Adrenal gland (tissue), 19 donors: ENCODE measurements at places on chromosomes 7 and 10. TPM values are rescaled to one million over a fixed set of nuclear protein-coding genes. Genes with fewer than 3 reads are reported as not detected.

NDUFA5 gene
- 108 TPM for total RNA-seq

CCDC3 gene
- total RNA-seq = 8.5 TPM

HILPDA gene
- 6.9 TPM for total RNA-seq

AOAH gene
- 16.8 TPM for total RNA-seq

SPDYE16 gene
- total RNA-seq = 0.57 TPM

TLL2 gene
- not detected for total RNA-seq

ZNF365 gene
- total RNA-seq = not detected

SCIN gene
- 0.12 TPM for total RNA-seq

ZNF789 gene
- total RNA-seq = 6.7 TPM

- DNase-seq = no peak
These were observed 9.5 kb upstream of the REPIN1 start for GRCh38 chr7:150358988-150359621.

DNA sequence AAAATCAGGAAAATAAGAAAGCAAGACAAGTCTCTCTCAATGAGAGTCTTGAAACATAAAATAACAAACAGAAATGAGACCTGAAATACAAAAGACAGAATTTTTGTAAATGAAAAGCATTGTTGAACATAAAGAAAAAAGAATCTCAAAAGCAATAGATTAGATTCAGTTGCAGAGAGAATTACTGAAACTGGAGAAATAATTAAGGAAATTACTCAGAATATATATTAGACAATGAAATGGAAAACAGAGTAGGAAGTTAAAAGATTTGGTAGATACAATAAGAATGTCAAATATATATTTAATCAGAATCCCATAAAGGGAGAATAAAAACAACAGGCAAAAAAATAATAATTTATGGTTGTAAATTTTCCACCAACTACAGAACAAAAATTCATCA is 308.3 kb downstream of the CRPPA start:
- no peak for DNase-seq

DNA sequence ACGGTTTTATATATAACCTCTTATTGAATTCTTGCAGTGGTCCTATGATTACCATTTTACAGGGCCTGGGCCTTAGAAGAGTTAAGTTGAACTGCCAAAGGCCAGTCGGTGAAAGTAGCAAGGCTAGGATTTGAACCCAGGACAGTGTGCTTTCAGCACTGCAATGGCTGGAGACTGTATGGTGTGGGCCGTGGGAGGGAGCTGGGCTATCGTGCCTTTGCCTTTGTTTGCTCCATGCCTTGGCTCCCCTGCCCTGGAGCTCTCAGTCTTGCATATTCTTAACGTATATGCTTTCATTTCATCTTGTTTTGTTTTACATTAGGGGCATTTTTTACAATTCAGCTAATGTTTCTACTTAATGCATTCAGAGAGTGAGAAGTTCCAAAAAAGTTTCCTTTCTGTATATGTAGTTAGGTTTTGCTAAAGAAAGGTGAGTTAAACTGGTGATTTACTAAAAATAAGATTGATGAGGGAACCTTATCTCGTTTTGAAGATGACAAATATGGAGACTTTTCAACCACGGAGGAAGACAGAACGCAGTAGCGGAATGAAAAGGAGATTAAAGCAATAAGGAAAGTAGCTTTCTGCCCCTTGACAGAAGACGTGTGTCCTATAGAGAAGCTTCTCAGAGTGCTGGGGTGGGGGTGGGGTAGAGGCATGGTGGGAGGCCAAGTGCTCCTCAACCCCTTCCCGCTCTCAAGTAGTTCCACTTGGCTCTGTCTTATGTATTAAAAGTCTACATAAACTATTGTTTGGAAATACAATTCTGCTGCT is 82.5 kb downstream of the RTKN2 start:
- no peak for DNase-seq

GRCh38 chr7:69537691-69538090 is 60.6 kb upstream of the AUTS2 start:
- DNase-seq = no peak

DNA sequence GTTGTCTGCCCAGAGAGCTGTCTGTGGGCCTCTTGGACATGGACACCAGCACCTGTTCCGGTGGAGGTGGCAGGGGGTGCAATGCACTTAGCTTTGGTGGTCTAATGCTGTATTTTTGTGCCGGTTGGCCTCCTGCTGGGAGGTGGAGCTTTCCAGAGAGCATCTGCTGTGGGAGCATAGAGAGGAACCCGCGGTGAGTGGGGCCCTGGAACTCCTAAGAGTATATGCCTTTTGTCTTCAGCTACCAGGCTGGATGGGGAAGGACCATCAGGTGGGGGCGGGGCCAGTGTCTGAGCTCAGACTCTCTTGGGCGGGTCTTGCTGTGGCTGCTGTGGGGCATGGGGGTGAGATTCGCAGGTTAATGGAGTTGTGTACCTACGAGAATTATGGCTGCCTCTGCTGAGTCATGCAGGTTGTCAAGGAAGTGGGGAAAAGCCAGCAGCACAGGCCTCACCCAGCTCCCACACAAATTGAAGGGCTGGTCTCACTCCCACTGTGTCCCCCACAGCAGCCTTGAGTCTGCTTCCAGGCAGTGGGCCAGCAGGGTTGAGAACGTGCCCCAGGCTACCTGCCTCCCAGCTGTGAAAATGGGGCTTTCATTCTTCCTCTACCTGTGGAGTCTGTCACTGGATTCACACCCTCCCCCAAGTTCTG is 29.0 kb downstream of the JAKMIP3 start:
- DNase-seq = no peak

DNA sequence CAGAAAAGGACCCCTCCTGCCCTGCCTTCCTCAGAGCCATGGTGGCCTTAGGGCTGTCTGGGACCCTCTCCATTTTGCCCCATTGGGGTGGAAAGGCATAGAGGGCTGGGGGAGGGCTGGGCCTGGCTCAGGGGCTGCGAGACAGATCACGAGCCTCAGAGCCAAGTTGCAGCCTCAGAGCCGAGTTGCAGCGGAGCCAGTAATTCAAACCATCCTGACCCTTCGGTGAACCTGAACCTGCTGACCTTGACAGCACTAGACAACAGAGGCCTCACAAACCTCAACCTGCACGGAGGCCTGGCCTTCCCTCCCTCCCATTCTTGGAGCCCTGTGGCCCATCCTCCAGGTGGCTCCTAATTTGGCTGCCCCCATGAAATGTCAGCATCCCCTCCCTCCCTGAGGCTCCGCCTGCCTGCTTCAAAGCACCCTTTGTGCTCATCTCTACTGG is 45.4 kb downstream of the PAX2 start:
- no peak for DNase-seq

DNA sequence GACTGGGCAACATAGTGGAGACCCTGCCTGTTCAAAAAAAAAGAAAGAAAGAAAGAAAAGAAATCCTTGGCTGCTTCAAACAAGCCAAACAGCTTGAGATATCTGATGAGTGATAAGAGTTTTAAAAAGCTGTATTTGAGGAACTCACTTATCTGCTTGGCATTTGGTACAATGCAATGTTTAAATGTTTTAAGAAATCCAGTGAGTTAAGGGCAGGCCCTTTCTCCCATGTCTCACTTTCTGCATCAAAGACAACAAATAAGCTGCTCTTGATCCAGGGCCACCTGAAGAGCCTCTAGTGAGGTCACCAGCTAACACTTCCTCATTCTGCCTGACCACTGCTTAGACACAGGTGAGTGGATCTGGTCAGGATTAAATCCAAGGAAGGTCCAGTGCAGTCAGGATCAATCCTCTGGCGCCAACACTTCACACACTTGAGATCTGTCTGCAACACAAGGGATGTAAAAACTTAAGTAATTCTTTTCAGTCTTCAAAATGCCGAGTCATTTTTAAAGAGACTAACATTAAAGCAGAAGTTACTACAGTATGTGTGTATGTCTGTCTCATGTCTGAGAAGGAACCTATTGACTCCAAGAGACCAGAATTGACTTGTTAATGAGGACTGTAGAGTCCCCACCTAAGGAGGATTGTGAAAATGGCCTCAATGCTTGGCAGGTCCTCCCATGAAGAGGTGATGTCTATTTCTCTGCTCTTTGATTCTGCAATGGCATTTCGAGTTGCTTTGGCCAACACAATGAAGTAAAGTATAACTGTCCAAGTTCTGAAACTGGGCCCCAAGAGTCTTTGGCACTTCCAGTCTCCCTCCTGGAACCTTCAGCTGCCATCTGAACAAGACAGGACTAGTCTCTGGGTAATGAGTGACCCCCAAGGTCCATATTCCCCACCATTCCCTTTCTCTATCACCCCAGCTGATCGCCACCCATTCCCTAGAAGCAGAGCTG is 43.1 kb downstream of the CREB3L2 start:
- no peak for DNase-seq

- no peak for DNase-seq
These were observed 36.4 kb downstream of the VCL start for GRCh38 chr10:74034301-74034700.

DNA sequence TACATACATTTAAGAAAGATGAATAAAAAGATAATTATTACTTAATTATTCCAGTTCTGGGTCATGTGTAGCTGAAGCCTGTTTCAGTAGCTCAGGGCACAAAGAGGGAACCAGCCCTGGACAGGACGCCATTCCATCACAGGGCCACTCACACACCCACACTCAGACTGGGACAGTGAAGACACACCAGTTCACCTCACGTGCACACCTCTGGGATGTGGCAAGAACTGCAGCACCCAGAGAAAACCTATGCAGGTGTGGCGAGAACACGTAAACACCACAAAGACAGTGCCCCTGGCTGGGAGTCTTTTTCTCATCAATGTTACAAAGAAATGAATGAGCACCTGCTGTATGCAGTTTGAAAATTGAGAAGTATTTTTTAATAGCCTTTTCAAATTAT is 1.6 kb upstream of the IDI1 start:
- DNase-seq = no peak

DNA sequence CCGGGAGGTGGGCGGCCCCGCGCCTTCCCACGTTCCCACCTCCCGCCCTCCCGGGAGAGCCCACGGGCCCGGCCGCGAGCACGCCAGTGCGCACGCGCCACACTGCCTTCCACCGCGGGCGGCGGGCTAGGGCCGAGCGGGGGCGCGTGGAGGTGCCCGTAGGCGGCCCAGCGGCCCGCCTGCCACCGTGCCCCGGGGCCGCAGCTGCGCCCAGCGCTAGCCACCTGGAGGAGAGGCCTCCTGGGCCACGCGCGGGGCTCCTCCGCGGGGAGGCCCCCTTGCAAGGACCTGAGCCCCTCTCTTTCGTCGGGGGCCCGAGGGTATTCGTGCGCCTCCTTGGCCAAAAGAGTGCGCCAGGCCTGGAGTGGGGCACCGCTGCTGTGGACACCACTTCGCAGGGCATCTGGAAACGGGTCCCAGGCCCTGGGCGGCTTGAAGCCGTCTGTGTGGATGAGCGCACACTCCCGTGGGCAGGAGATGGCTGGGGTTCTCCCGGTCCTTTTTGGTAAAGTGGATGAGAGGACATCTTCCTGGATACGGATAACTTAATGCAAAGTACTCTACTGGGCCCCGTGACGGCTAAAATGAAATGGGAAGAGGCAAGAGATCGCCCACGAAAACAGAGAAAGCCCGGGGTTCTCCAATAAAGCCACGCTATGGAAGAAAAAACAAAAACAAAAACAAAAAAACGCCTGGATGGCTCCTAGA is 9.0 kb upstream of the EBF3 start:
- DNase-seq = no peak

DNA sequence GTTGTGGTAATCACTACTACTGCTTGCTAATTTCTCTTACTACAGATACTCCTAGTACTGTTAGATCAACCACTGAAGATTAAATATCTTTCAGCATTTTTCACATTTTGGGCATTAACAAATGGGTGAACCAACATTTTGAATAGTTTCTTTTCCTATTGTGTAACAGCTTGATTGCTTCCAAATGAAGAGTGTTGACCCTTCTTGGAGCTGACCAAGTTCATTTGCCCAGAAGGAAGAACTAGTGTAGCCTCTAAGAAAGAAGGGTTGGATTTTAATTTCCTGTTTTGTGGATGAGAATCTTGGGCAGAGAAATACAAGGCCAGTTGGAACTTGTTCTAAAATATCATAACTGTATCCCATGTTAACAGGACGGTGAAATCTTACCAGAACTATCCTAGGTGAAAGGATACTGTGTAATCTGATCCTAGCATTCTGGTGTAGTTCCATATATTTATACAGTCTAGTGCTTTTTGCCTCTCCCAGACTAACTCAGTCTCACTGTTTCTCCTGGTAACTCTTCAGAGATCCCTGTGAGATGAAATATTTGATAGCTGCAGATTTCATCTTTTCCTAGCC is 37.3 kb downstream of the SND1 start:
- no peak for DNase-seq

GRCh38 chr10:112519133-112519761 is 72.2 kb downstream of the VTI1A start:
- DNase-seq = no peak

DNA sequence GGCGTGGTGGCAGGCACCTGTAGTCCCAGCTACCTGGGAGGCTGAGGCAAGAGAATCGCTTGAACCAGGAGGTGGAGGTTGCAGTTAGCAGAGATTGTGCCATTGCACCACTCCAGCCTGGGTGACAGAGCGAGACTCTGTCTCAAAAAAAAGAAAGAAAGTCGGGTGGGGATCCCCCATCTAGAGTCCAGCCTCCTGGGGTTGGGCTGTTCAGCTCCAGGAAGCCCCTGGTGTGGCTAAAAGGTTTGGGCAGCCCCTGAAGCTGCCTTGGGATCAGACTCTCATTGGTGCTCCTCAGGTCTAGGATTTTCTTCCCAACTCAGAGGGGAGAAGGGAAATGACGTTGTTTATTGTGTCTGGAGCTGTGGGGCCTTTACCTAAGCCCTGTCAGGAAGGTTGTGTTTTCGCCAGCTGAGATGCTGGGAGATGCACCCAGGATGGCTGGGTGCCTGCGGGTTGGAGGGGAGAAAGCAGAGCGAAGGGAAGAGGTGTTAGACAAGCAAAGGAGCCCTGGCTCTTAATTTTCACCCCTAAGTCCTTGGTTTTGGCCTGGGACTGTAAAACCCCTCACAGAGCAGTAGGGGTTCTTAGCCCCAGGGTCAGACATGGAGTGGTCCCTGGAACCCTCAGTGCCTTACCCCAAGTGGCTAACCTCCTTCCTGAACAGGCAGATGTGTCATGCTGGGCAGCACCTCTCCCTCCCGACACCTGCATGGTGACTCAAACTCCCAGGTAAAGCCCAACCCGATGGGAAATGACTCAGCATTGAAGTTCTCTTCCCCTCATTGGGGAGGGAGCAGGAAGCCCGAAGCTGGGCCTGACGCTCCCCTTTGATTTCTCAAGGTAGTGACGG is 21.1 kb downstream of the PLAU start:
- no peak for DNase-seq

- DNase-seq = no peak
These were observed 2.6 kb upstream of the ASCC1 start for GRCh38 chr10:72218726-72219125.

DNA sequence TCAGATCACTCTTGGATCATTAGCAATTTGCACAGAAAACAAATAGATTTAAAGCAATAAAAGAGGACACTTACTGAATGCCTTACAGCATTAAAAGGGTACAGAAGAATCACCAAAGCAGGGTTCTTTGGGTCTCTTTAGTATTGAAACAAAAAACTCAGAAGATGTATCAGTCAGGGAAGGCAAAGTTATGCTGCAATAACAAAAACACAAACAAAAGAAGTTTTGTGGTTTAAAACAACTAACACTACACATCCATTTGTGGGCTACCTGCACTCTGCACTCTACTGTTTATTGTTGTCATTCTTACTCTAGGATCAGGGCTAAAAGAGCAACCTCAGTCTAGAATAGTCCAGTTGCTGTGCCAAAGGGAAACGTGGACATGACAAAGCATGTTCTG is 216.4 kb downstream of the GPAM start:
- no peak for DNase-seq

GRCh38 chr7:135205850-135206249 is 5.5 kb downstream of the WDR91 start:
- DNase-seq = no peak
